Chondrocyte (in vitro differentiated cells): ENCODE measurements at places on chromosomes 11 and 22. TPM values are rescaled to one million over a fixed set of nuclear protein-coding genes. Genes with fewer than 3 reads are reported as not detected.

DNA sequence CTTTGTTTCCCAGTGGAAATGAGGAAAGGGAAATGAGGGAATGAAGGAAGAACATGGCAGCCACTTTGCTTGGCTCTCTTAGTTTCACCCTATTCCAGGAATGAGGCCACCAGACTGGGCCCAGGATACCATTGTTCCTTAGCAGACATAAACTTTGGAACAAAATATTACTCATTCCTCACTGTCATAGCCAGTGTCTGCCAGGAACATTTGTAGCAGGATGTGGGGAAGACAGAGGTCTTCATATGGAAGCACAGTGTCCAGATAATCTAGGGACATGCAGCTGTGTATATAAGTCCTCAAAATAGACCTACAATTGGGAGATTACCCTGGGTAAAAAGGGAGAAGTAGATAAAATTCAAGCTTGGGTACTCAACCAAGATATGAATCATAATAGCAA is 15.2 kb upstream of the FUT4 start:
- H3K27ac ChIP-seq: peak overlapping the region; percentile 83
- peaks cover 47% of the 10 kb centered on the region for H3K4me1 ChIP-seq
- no peaks in the 10 kb centered on the region for H3K36me3 ChIP-seq
- no peak overlapping the region for H3K4me3 ChIP-seq

The KCNK4 gene
- 0.22 to 0.39 TPM in 2 of 3 replicates, not detected in the other for total RNA-seq

The DEPDC7 gene
- total RNA-seq: 4.1 to 5.0 TPM (median 4.7 TPM) in 3 replicates

DNA sequence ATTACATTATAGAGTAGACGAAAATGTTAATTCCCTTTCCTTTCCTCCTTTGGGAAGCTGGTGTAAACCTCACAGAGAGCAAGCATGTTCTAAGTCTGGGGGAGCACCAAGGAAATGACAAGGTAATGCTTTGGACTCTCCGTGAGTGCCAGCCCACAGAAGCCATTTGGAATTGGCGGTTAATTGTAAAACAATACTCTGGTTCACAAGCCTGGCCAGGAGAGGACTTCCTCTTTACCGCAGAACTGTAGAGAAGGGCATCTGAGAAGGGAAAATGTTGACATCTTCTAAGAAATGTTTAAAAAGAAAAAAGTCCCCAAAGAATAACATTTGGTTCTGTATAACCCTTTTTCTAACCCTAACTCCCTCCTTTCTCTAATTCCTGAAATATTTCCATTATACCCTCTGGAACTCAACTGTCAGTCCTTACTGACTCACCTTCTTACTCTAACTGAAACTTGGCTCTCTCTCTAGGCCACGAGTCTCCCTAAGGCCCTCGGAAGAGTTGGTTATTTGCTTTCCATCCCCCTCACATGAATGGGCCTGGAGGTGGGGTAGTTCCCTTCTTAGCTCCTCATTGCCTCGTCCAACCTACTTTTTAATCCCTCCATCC is 379.8 kb downstream of the SOX6 start:
- H3K36me3 ChIP-seq: peaks cover 3% of the 10 kb centered on the region
- H3K4me1 ChIP-seq: no peaks in the 10 kb centered on the region
- H3K27me3 ChIP-seq: no peaks in the 10 kb centered on the region
- no peak overlapping the region for H3K27ac ChIP-seq
- no peak for DNase-seq

DNA sequence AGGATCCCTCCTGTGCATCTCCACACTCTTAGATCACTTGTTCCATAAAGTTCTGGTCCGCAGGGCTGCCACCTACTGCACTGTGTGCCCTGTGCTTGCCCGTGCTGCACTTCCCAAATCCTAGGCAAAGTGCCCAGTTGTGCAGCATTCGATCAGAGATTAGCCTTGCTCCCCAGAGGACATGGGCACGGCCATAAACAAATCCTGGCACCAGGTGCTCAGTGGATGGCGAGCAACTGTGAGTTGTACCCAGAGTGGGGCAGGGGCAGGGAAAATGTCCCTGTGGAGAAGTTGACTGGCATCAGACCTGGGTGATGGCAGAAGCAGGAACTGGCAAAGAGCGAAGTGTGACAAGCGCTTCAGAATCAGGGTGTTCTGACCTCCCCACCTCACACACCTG is 4.7 kb downstream of the FADS2 start:
- no peaks in the 10 kb centered on the region for H3K27me3 ChIP-seq
- peaks cover 64% of the 10 kb centered on the region for H3K4me1 ChIP-seq
- H3K36me3 ChIP-seq: peaks cover 4% of the 10 kb centered on the region
- DNase-seq: no peak
- H3K27ac ChIP-seq: peak overlapping the region; percentile 27

DNA sequence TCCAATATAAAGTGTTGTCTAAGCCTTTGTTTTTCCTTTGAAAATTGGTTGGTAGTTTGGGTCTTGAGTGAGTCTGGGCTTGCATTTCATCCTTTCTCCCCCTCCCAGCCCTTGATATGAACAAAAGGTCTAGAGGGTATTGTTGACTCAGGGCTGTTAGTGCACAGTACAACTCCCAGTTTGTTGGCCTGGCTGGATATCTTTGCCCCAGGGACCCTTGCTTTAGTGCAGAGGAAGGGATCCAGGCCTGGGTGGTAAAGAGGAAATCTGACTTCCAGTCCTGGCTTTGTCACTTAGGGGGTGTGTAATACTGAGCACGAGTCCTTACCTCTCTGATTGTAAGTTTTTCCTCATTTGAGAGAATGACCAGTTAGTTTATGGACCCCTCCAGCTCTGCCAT is 330.4 kb downstream of the TMEM135 start:
- no peak for DNase-seq
- H3K36me3 ChIP-seq: no peaks in the 10 kb centered on the region
- no peak overlapping the region for H3K4me3 ChIP-seq

- H3K27me3 ChIP-seq: no peaks in the 10 kb centered on the region
- no peaks in the 10 kb centered on the region for H3K36me3 ChIP-seq
- no peak overlapping the region for H3K27ac ChIP-seq
- H3K4me1 ChIP-seq: peaks cover 10% of the 10 kb centered on the region
These were observed 1.9 kb downstream of the SLC5A12 start for GRCh38 chr11:26719998-26720397.

- H3K4me3 ChIP-seq: no peak overlapping the region
- peak; percentile 66 for DNase-seq
- H3K36me3 ChIP-seq: peaks cover 4% of the 10 kb centered on the region
- no peak overlapping the region for H3K27ac ChIP-seq
- H3K27me3 ChIP-seq: no peaks in the 10 kb centered on the region
These were observed 5.5 kb downstream of the RAB3IL1 start for GRCh38 chr11:61911701-61912529.

DNA sequence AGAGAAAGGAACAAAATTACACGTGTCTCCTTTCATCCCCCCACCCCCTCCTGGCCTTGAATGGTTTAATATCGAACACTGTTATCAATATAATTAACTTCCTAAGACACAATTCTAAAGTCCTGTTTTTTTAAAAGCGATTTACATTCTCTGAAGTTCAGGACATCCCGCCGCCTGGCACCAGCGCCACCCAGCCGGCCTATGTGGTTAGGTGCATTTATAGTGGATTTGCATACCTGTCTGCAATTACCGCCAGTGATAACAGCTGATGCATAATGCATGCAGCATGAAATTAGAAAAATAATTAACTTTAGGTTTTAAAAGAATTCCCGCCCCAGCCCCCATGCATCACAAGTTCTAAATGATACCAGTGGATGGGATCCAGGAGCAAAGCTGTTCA is 58.6 kb downstream of the MACROD1 start:
- no peak overlapping the region for H3K27ac ChIP-seq
- H3K36me3 ChIP-seq: no peaks in the 10 kb centered on the region
- H3K4me3 ChIP-seq: no peak overlapping the region
- no peak for DNase-seq

DNA sequence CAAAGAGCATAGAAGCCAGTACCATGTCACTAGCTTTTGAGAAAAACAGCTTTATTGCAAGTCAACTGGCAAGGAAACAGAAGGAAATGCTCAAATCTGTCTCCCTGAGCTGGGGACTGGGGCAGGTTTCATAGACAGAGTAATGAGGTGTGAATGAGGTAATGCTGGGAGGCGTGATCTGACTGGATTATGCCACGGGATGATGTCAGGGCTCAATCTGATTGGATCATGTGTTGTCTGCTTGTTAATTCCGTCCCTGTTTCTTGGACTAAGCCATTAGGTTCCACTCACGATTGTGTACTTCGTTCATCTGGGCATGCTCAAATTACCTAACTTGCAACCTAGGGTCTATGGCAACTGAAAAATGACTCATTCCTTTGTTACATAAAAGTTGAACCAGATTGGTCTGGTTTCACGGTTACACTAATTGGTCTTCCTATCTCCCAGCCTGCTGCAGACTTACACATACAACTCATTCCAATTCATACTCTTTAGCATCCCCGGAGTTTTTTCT is 20.2 kb upstream of the OR10A5 start:
- H3K27ac ChIP-seq: no peak overlapping the region
- no peaks in the 10 kb centered on the region for H3K36me3 ChIP-seq
- H3K4me1 ChIP-seq: no peaks in the 10 kb centered on the region
- peaks cover 4% of the 10 kb centered on the region for H3K27me3 ChIP-seq
- no peak for DNase-seq
- H3K4me3 ChIP-seq: no peak overlapping the region

DNA sequence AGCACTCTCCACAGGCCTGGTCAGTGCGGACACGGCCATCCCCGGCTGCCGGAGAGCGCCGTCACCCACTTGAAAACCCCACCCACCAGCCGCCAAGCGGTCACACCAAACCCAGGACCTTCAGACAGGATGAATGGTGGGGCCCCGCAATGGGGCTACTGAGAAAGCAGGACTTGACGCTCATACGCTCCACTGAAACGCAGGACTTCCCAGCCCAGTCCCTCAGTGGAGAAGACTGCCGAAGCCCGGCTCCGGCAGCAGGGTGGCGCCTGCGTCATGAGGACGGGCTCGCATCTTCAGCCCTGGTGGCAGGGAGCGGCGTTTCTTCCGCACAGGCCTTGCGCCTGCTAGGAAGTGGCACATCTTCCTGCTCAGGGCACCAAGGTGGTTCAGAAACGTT is 15.3 kb upstream of the PHLDA2 start:
- H3K36me3 ChIP-seq: peaks cover 16% of the 10 kb centered on the region
- H3K4me1 ChIP-seq: peaks cover 32% of the 10 kb centered on the region
- H3K27me3 ChIP-seq: no peaks in the 10 kb centered on the region

The POLD4 gene
- total RNA-seq: 48.8 to 67.7 TPM (median 63.4 TPM) in 3 replicates

DNA sequence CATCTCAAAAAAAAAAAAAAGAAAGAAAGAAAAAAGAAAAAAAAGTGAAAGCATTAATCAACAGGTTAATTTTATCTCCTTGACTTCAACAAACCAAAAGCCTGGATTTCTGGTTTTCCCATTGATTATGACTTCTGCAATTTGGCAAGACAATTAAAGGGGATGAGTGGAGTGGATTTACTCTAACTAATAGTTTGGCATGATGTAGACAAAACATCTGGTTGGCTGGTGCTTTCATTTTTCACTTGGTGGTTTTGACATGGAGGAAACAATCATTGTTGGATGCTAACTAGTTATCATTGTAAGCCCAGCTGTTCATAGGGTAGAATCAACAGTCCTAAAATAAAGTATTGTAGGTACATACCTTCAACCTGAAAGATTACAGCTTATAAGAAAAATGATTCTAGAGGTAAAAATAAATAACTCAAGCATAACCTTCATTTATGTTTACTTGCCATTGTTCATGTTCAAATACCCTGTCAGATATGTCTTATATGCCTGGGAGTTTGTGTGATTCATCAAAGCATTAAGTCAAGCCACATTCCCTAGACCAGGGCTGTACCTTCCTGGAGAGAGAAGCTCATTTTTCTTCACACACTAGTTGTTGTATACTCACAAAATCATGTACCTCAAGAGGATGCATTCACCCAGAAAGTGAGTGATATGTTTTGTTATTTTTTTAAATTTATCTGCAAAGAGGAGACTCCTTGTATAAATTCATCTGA is 15.1 kb downstream of the FIBIN start:
- H3K27ac ChIP-seq: no peak overlapping the region
- H3K36me3 ChIP-seq: no peaks in the 10 kb centered on the region
- H3K4me1 ChIP-seq: peaks cover 25% of the 10 kb centered on the region
- H3K4me3 ChIP-seq: no peak overlapping the region

GRCh38 chr11:82775736-82776346 is 42.2 kb upstream of the FAM181B start:
- no peak for DNase-seq
- no peak overlapping the region for H3K4me3 ChIP-seq
- peaks cover 9% of the 10 kb centered on the region for H3K36me3 ChIP-seq
- H3K27ac ChIP-seq: no peak overlapping the region
- no peaks in the 10 kb centered on the region for H3K27me3 ChIP-seq

- H3K27ac ChIP-seq: no peak overlapping the region
- no peaks in the 10 kb centered on the region for H3K27me3 ChIP-seq
- no peaks in the 10 kb centered on the region for H3K4me1 ChIP-seq
- no peak for DNase-seq
- H3K4me3 ChIP-seq: no peak overlapping the region
- peaks cover 15% of the 10 kb centered on the region for H3K36me3 ChIP-seq
These were observed 13.1 kb downstream of the LARGE2 start for GRCh38 chr11:45935349-45936064.

- no peaks in the 10 kb centered on the region for H3K27me3 ChIP-seq
- no peak for DNase-seq
- peaks cover 54% of the 10 kb centered on the region for H3K4me1 ChIP-seq
- no peaks in the 10 kb centered on the region for H3K36me3 ChIP-seq
- no peak overlapping the region for H3K4me3 ChIP-seq
These were observed 35.0 kb downstream of the PPFIA1 start for GRCh38 chr11:70305501-70305900.

DNA sequence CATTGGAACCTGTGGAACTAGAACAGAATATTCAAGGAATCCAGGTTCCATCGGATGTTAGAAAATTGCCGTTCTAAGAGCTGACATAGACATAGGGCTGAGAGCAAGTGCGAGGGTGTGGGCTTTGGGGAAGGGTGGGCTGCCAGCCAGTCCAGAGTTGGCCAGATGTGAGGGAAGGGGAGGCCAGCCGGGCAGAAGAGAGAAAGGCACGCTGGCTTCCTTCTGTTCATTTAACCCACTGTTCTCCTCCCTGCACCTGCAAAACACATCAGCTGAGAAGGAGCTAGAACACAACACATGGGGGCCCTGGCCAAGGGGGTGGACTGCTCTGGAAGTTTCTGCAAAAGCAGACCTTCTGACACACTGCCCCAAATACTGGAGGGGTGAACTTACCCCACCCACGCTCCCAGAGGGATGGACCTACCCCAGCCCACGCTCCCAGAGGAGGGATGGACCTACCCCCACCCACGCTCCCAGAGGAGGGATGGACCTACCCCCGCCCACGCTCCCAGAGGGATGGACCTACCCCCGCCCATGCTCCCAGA is 98.0 kb downstream of the SHANK2 start:
- H3K4me3 ChIP-seq: no peak overlapping the region
- H3K4me1 ChIP-seq: peaks cover 10% of the 10 kb centered on the region
- H3K36me3 ChIP-seq: peaks cover 3% of the 10 kb centered on the region
- DNase-seq: no peak

The OVOL1 gene
- 0.12 TPM in 1 of 3 replicates, not detected in the others for total RNA-seq

The SORL1 gene
- total RNA-seq: 0.85 to 0.92 TPM (median 0.87 TPM) in 3 replicates

DNA sequence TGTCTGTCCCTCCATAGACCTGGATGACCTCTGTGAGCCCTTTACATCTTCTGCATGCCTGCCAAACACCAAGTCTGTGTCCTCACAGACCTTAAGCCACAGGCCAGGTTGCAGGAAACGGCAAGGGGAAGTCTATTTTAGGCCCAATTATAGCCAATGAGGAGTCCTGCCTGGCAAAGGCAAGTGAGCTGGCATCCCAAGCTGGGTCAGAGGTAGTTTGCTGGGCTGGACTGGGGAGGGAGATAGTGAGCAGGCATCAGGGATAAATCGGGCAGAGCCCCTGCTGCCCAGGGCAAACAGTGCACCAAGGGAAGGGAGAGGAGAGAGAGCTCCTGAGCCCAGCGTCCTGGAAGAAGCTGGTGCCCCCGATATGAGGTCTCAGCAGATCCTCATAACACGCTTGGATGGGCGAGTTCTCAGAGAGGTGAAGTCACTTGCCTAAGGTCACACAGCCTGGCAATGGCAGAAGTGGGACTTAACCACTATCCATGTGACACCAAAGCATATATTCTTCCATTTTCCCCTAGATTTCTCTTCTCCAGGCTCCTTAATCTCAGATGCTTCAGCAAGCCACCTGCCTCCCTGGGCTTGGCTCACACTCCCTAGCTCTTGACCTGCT is 3.7 kb upstream of the RELT start:
- H3K27me3 ChIP-seq: no peaks in the 10 kb centered on the region
- peaks cover 4% of the 10 kb centered on the region for H3K36me3 ChIP-seq
- peak overlapping the region; percentile 63 for H3K27ac ChIP-seq
